Astrocyte (in vitro differentiated cells and primary cell): ENCODE measurements at places on chromosomes 4 and X. TPM values are rescaled to one million over a fixed set of nuclear protein-coding genes. Genes with fewer than 3 reads are reported as not detected.

The VEGFD gene
- total RNA-seq: not detected in 2 replicates

The GPRASP3 gene
- total RNA-seq: 4.9 and 8.0 TPM in 2 replicates

The PDE6B gene
- 2.8 and 3.7 TPM in 2 replicates for total RNA-seq

The KIT gene
- 5.3 and 8.1 TPM in 2 replicates for total RNA-seq

The FAM47A gene
- not detected in 2 replicates for total RNA-seq

The XKRX gene
- not detected in 2 replicates for total RNA-seq

The GPR82 gene
- total RNA-seq: not detected in 2 replicates

The GSX2 gene
- 1.1 and 1.7 TPM in 2 replicates for total RNA-seq

The GAGE12G gene
- total RNA-seq: not detected in 2 replicates

The SHOX gene
- total RNA-seq: not detected in 2 replicates

The REPS2 gene
- 1.2 and 1.3 TPM in 2 replicates for total RNA-seq

The H2BW2 gene
- total RNA-seq: not detected in 2 replicates

The DSPP gene
- not detected in 2 replicates for total RNA-seq

The GUCY1B1 gene
- total RNA-seq: 1.5 and 2.5 TPM in 2 replicates

The GPR173 gene
- 8.1 and 8.2 TPM in 2 replicates for total RNA-seq

The ENAM gene
- total RNA-seq: 0.11 and 0.38 TPM in 2 replicates
